Activated CD4-positive, alpha-beta T cell treated with anti-CD3 and anti-CD28 coated beads, Interleukin-2, amount 10 ng/mL, durations not matched to agents 24 days and 14 days (primary cell): ENCODE measurements at places on chromosomes 5 and 9. TPM values are rescaled to one million over a fixed set of nuclear protein-coding genes. Genes with fewer than 3 reads are reported as not detected.
A peak's percentile ranks its signal among the peaks of the same experiment; 100 is the strongest.

- DNase-seq: no peak
Observed at GRCh38 chr5:14932902-14933469, 61.4 kb upstream of the ANKH start.

DNA sequence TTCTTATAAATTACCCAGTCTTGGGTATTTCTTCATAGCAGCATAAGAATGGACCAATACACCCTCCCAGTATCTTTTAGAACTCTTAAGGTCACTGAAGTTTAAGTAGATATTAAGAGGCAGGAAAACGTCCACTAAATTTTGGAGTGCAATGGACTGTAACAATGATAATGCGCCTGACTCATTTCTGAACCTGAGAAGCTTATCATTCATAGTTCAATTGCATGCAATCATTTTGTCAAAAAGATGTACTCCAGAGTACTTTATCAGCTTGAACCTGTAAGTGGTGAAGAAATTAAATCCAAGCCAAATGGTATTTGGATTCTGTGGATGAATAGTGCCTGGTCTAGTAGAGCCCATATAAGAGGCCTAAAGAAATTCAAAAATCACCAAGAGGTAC lies 196.5 kb upstream of the CDH9 start:
- DNase-seq: no peak

GRCh38 chr5:15614679-15615078 lies 114.7 kb downstream of the FBXL7 start:
- DNase-seq: no peak

GRCh38 chr5:59188419-59189225 lies 605.7 kb downstream of the RAB3C start:
- DNase-seq: peak; percentile 88

DNA sequence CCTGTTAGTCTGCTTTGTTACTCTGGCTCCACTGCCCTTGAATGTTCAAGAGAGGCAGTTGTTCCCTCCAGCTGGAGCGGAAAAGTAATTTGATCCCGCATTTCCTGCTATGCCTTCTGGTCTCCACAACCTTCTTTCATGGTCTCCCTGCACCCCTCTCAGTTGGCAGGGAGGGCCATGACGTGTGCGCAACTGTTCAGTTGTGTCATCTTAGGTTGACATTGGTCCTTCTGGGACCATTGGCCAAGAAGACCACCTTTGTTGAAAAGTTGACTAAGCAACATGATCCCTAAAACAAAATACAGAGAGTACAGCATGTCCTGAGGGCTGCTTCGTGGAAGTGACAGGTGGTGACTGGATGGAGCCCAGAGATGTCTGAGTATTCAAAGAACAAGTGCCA lies 192.5 kb upstream of the TUT7 start:
- DNase-seq: no peak

DNA sequence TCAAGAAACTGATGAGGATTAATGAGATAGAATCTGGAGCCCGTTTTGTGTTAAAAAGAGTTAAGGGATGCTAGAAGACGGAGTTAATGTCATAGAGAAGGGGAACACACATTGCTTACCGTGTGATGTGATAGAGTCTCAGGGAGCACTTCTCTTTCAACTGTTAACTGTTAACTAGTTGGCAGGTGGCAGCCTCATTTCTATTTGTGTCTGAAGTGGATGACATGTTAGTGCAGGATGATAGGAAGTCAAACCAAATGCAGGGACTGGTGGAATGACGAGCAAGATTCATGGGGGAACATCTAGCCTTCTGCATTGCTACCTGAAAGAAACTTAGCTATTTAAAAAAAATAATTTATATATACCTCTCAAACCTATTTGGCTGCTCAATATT lies 222.7 kb downstream of the MAST4 start:
- DNase-seq: peak; percentile 52

DNA sequence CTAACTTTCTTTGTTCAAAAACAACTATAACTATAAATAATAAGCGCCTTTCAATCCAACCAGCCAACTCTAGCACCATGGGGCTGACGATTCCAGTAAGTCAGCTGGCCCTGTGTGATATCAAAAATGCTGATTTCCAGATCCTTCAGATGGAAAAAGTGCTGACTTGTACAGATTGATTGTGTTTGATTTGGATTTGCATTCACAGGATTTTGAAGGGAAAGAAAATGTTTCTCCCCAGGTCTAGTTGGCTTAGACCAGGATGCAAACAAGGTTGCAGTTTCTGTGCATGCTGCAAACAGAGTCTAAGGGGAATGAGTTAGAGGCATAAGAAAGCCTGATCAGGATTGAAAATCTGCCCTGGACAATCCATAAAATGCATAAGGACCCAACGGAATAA lies 68.9 kb downstream of the SLC1A3 start:
- no peak for DNase-seq

GRCh38 chr9:126521976-126522590 lies 91.6 kb upstream of the LMX1B start:
- DNase-seq: no peak

DNA sequence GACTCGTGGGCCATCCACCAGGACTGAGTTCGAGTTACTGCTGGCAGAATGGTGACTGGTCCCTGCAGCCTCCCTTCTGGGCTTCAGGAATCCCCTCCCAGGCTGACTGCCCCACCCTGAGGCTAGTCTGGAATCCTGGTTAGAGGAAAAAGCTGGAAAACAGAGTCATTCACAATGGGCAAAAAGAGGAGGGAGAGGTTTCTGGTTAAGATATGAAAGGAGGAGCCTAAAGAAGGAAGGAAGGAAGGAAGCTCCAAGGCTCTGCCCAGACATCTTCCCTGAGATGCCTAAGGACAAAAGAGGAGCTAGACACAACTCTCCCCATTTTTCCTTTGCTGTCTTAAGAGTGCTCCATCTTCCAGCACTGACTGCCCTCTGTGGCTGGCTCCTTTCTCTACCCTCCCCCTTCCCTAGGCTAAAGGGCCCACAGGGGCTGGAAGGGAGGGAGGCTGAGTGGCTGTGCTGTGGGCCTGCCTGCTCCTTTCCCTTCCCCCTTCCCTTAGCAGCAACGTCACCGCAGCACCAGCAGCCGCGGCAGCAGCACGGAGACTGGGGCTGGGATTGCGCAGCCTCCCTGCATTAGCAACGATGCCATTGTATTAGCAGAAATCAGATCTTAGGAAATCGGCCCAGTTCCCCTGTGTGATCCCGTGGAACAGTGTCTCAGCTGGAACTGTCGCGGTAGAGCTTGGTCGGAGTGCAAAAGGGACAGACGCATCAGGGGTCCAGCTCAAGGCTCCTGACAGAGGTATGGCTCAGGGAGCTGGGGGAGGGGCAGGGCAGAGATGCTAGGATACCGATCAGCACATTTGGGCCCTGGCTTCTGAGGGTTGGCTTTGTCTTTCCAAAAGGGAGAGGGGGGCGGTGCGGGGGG lies 48.7 kb downstream of the RUSC2 start:
- DNase-seq: no peak

DNA sequence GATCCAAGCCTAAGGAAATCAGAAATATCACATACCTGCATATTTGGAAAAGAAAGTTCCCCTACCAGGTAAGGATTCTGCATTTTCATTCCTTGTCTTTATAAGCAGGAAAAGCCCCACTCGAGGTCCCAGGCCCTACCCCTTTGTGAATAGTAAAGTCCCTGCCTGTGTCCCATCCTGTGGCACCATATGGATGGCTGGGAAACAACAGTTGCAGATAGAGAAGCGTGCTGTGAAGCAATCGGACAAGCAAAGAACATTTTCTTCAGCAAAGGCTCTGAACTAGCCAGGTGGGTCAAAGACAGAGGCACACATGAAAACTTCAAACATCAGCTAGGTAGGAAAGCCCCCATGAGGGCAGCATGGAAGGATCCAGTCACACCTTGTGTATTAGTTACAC lies 169.3 kb downstream of the NR2F1-AS1 start:
- DNase-seq: no peak

DNA sequence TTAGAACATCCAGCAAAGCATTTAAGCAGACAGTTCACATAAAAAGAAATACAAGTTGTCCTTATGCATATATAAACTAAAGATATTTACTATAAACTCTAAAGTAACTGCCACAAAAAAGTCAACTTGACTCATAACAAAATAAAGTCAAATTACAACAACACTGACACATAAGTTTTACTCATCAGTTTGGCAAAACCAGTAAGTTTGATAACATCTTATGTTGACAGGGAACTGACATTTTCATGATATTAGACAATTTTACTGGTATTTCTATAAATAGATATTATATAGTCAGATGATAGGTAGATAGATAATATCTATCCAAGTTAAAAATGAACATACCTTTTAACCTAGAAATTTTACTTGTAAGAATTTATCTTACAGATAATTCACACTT lies 9.9 kb upstream of the TSLP start:
- no peak for DNase-seq

DNA sequence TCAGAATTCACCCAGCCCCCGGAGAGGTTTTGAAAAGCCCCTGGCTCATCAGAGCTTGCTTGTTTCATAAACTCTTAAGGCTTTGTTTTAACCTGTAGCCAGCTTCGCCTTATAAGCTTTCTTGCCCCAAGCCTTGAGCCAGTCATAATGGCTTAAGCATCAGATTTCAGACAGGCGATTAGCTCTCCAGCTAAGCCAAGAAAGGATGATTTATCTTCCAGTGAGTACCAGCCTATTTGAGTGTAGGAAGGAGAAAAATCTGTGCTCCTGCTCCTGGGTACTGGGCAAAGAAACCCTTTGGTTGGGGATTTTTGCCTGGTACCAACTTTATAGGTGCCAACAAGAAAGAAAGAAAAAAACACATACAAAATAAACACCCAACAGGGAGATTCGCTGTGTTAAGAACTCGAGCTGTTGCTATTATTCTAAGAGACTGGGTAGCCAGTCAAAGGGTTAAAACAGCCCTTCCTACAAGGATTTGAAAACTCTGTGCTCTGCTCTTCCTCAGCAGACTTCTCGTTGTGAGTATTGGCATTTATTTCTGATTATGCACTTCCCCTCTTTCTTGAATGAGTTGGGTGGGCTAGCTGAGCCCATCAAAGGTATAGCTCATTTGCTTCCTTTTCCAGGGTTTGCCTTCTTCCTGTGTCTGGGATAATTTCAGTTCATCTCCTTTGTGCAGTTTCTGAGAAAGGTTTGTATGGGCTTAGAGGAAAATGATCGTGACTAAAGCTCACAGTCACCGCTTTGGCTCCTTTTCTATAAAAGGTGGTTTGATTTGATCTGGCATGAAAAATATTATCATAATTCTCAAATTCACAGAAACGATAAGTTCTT lies 157.2 kb upstream of the DMRT1 start:
- DNase-seq: no peak

DNA sequence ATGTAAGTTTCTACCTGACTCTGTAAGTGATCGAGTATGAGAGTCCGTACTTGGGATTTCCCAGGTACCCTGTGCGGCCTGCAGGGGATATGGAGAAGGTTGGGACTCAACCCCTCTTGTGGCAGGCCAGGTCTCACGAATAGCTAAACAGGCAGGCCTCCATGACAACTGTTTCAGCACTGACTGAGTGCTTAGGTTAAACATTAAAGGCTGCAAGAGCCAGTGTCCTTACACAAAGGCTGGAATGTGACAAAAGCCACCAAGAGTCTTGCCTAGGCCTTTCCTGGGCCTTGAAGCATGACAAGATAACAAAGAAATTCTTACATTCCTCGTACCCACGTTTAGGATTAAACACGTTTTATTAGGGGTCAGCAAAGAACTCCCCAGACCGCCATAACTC lies 58.6 kb downstream of the THBS4 start:
- no peak for DNase-seq

GRCh38 chr9:134136118-134136995 lies 475 bp downstream of the WDR5 start:
- peak; percentile 74 for DNase-seq

DNA sequence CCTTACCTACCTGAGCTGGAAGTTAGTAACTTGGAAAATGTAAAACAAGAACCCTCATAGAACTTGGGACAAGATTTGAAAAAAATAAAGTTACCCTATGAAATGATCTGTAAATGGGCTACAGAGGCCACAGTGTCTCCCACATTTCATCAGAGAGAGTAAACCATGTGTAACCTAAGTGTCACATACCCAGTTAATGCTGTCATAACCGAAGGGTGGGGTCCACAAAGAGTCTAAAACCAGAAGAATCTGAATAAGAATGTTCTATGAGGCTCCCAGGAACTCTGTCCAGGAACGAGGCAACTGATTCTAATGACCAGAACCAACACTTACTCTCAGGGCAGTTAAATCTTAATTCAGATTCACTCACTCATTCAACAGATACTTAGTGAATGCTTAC lies 1.0 kb upstream of the FAM13B start:
- DNase-seq: no peak

DNA sequence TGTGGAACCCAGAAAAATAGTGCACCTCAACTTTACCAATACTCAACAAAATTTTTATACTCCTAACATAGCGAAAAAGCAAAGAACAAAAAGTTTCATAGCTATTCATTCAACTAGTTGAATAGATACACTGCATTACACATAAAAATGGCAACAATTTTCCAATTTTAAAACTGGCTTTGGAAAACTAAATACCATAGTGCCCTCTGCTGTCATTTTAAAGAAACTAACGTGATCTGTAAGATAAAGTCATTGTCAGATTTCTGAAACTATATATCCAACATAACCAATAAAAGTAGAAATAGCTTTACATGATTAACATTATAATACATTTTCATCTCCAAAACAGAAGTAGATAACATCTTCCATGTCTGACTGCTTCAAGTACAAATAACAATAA lies 31.6 kb downstream of the DTWD2 start:
- DNase-seq: no peak

DNA sequence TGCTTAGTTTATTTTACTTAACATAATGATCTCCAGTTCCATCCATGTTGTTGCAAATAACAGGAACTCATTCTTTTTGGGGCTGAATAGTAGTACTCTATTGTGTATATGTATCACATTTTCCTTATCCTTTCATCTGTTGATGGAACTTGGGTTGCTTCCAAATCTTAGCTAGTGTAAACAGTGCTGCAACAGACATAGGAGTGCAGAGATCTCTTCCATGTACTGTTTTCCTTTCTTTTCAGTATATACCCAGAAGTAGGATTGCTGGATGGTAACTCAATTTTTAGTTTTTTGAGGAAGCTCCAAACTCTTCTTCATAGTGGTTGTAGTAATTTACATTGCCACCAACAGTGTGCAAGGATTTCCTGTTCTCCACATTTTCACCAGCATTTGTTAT lies 138.8 kb upstream of the POC5 start:
- no peak for DNase-seq

GRCh38 chr5:39376293-39376714 lies 12.0 kb upstream of the C9 start:
- peak; percentile 82 for DNase-seq

TSLP gene
- total RNA-seq: 0.09 and 0.42 TPM in 2 replicates

MARVELD2 gene
- total RNA-seq: 0.26 and 0.36 TPM in 2 replicates

CMBL gene
- 0.35 and 2.0 TPM in 2 replicates for total RNA-seq

BRINP1 gene
- total RNA-seq: not detected in 2 replicates

PCDHGA10 gene
- total RNA-seq: 0.07 and 0.21 TPM in 2 replicates
